Body of pancreas (tissue), 4 donors: ENCODE measurements at places on chromosomes 3 and 15. TPM values are rescaled to one million over a fixed set of nuclear protein-coding genes. Genes with fewer than 3 reads are reported as not detected.

The C3orf70 gene
- total RNA-seq = 0.99 TPM

The MUSTN1 gene
- total RNA-seq = not detected

The SNAP23 gene
- total RNA-seq = 29.8 TPM

The CKMT1A gene
- 2.6 TPM for total RNA-seq

The CCDC12 gene
- total RNA-seq = 25.4 TPM

The CGNL1 gene
- 30.6 TPM for total RNA-seq

The ATP13A5 gene
- not detected for total RNA-seq

The SAMD7 gene
- not detected for total RNA-seq

The ARPP21 gene
- not detected for total RNA-seq

The ECE2 gene
- total RNA-seq = 18.8 TPM

The ANKRD63 gene
- not detected for total RNA-seq

The ZNF385D gene
- total RNA-seq = 5.9 TPM

The FBXW12 gene
- 23.7 TPM for total RNA-seq

The TEX55 gene
- total RNA-seq = not detected

The CACNA2D3 gene
- total RNA-seq = not detected

The DPPA2 gene
- total RNA-seq = not detected

The SNX22 gene
- under 0.01 TPM for total RNA-seq

The ADCY5 gene
- total RNA-seq = 18.8 TPM

The IL16 gene
- total RNA-seq = 4.9 TPM

The PRR23E gene
- not detected for total RNA-seq

The RARRES1 gene
- total RNA-seq = 3.0 TPM

The SCN11A gene
- 0.26 TPM for total RNA-seq

The HRG gene
- total RNA-seq = not detected

The AMT gene
- 27.7 TPM for total RNA-seq

The WDR5B gene
- total RNA-seq = 5.6 TPM

The POLQ gene
- total RNA-seq = under 0.01 TPM

The ADAM10 gene
- 29.1 TPM for total RNA-seq

The NMNAT3 gene
- total RNA-seq = 12.9 TPM

The CTXN2 gene
- 0.52 TPM for total RNA-seq

The HERC2 gene
- total RNA-seq = 36.3 TPM

The C2CD4A gene
- total RNA-seq = 1.6 TPM

The HCLS1 gene
- total RNA-seq = 17.1 TPM

The DUOXA2 gene
- total RNA-seq = not detected

The LMLN gene
- total RNA-seq = 4.4 TPM

The TRANK1 gene
- 7.8 TPM for total RNA-seq

The TATDN2 gene
- 15.3 TPM for total RNA-seq

The SEMA3B gene
- 71.1 TPM for total RNA-seq

The TLR9 gene
- not detected for total RNA-seq

The GPR149 gene
- not detected for total RNA-seq

The ABTB1 gene
- total RNA-seq = 34.0 TPM

The SPESP1 gene
- total RNA-seq = not detected

The DUOX1 gene
- 0.66 TPM for total RNA-seq

The C3orf80 gene
- 1.3 TPM for total RNA-seq

The PRKCD gene
- 15.5 TPM for total RNA-seq

The RTP1 gene
- total RNA-seq = not detected

The CNTN6 gene
- total RNA-seq = not detected

The HIGD2B gene
- not detected for total RNA-seq

The B3GALNT1 gene
- 7.0 TPM for total RNA-seq

The EFCC1 gene
- total RNA-seq = 1.8 TPM

The GPR176 gene
- total RNA-seq = not detected

The RPP14 gene
- total RNA-seq = 3.6 TPM

The RBPMS2 gene
- total RNA-seq = 0.33 TPM

The PLXND1 gene
- total RNA-seq = 47.7 TPM
